ENCODE measurements at places on chromosomes 6 and 20. TPM values are rescaled to one million over a fixed set of nuclear protein-coding genes. Genes with fewer than 3 reads are reported as not detected.

DNA sequence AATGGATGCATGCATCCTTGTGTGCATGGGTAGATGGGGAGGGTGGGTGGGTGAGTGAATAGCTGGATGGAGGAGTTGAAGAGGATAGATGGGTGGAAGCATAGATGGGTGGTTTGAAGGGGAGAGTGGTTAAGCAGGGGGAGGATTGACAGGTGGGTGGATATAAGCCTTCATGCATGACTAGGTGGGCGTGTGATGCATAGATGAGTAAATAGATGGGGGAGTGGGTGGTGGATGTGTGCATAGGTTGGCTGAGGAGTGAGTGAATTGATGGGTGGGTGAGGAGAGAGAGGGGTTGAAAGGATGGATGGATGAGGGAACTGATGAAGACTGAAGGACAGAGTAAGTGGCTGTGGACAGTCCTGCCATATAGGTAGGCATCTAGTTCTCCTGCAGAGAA, 4.5 kb downstream of the COL11A2 start:
- DNase-seq = no peak
- no peak overlapping the region for H3K27ac ChIP-seq
- no peak overlapping the region for H3K4me3 ChIP-seq
- no peaks in the 10 kb centered on the region for H3K27me3 ChIP-seq

GRCh38 chr20:8587810-8588209, 455.7 kb downstream of the PLCB1 start:
- no peak overlapping the region for H3K27ac ChIP-seq
- no peak overlapping the region for H3K4me3 ChIP-seq
- H3K4me1 ChIP-seq = no peaks in the 10 kb centered on the region
- no peak for DNase-seq
- H3K27me3 ChIP-seq = no peaks in the 10 kb centered on the region
- no peaks in the 10 kb centered on the region for H3K36me3 ChIP-seq

DNA sequence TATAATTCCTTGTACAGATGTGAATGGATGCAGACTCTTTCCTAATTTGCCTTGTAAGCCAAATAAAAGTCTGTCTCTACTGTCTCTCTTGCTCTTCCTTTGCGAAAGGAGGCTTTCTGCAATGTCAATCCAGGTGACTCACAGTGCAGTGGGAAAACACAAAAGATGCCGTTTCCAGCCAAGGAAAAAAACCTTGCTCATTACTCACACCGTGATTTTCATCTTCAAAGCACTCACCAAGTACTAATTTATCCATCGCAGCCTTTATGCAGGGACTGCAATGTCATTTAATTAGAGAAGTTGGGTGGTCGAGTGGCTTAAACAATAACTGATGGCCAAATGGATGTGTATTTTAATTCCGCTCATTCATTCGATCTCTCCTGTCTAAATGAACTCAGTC, 23.8 kb downstream of the SAYSD1 start:
- H3K4me3 ChIP-seq = no peak overlapping the region
- no peak overlapping the region for H3K27ac ChIP-seq
- no peak for DNase-seq
- no peaks in the 10 kb centered on the region for H3K27me3 ChIP-seq
- no peaks in the 10 kb centered on the region for H3K36me3 ChIP-seq

DNA sequence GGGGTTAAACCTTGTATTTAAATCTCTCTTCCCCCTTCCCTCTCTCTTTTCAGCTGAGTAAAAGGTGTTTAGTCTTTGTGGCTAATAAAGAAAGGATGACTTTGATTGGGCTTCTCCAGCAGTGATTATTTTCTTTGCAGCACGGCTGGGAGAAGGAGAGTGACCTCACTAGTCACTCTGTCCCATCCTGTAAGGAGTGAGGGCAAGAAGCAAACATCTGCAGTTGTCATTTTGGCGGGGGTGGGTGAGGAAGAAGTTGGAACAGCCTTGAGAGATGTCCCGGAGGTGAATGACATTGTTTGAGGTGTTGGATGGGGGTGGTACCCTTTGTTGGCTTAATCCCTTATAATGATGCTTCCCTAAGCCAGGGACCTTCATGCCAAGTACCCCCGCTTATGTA, 223.6 kb downstream of the EYA2 start:
- no peak overlapping the region for H3K4me3 ChIP-seq
- no peaks in the 10 kb centered on the region for H3K27me3 ChIP-seq
- H3K27ac ChIP-seq = no peak overlapping the region

- H3K27ac ChIP-seq = no peak overlapping the region
- H3K4me3 ChIP-seq = no peak overlapping the region
- H3K36me3 ChIP-seq = no peaks in the 10 kb centered on the region
- no peaks in the 10 kb centered on the region for H3K27me3 ChIP-seq
Measured at GRCh38 chr6:89888871-89889270, 5.4 kb upstream of the GJA10 start.

GRCh38 chr6:36930483-36930882, 24.1 kb upstream of the PI16 start:
- no peaks in the 10 kb centered on the region for H3K4me1 ChIP-seq
- no peaks in the 10 kb centered on the region for H3K36me3 ChIP-seq
- no peak overlapping the region for H3K4me3 ChIP-seq
- no peak overlapping the region for H3K27ac ChIP-seq
- H3K27me3 ChIP-seq = no peaks in the 10 kb centered on the region
- no peak for DNase-seq

FNDC1 gene
- total RNA-seq = not detected

All from body of pancreas (tissue), 4 donors.